Stimulated activated CD8-positive, alpha-beta memory T cell treated with anti-CD3 and anti-CD28 coated beads, Interleukin-15, amount 100 ng/mL, for 4 hours (primary cell): ENCODE measurements at places on chromosomes 2 and 18.

DNA sequence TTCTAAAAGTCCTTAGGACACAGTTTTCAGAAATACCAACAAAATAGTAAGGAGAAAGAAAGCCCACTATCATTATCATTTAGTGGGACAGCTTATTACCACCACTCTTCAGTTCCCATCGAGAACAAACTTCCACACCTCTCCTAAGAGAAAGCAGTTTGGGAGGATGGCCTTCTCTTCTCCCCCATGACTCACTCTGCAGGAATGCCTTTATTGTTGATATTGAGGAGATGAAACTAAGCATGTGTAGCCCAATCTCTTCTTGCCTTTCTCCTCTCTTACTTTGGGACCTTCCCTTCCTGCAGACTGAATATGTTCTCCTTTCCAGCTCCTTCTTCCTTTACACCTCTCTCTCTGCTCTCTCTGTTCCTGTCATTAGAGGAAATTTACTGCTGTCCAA is 30.0 kb upstream of the ERMN start:
- DNase-seq = no peak

DNA sequence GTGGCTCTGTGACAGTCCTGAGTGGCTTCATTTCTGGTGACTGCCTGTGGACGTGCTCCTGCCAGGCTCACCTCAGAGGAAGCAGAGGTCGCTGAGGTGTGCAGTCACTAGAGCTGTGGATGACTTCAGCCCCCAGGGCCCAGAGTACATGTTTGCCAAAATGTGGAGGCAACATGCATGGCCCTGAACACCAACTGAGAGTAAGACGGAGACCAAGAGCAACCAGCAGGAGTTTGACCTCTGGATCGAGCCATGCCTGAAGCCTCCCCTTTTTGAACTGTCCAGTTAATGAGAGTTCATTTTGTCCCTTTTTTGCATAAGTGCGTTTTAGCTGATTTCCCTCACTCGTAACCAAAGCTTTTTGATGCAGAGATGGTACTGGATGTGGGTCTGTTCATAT is 184.9 kb downstream of the RTP5 start:
- no peak for DNase-seq

DNA sequence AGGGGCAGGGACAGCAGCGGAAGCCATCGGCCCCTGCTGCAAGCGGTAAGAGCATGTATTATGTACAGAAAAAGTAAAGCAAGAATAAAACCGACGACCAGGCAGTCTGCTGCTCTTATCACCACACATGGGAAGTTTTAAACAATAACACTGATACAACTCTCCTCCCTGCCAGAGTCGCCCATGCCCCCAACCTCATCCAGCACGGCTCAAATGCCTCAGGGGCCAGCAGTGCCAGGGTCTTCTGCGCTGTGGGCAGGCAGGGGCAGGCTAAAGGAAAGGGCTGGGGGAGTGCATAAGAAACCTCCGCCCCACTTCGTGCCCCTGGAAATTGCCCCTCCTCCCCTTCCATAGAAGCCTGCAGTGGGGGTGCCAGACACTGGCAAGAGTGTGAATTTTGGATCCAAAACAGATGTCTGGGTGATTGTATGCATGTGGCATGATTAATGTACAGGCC is 10.1 kb downstream of the TEX51 start:
- DNase-seq = no peak

DNA sequence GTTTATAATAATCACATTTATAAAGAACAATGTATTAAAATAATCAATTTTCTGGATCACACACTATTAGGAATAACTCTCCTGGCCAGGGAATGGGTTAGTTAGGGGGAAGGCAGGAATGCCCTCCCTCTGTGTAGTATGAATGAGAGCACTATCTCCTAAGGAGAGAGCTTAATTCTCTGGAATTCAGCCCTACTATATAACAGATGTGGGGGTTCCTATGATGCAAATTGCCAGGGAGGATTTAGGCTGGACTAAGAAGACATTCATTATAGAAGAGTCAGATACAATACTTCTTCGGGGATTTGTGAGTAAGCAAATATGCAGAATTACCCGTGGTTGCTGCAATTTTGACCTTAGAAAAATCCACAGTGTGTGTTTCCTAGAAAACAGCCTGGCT is 250.1 kb upstream of the VRK2 start:
- DNase-seq = no peak

DNA sequence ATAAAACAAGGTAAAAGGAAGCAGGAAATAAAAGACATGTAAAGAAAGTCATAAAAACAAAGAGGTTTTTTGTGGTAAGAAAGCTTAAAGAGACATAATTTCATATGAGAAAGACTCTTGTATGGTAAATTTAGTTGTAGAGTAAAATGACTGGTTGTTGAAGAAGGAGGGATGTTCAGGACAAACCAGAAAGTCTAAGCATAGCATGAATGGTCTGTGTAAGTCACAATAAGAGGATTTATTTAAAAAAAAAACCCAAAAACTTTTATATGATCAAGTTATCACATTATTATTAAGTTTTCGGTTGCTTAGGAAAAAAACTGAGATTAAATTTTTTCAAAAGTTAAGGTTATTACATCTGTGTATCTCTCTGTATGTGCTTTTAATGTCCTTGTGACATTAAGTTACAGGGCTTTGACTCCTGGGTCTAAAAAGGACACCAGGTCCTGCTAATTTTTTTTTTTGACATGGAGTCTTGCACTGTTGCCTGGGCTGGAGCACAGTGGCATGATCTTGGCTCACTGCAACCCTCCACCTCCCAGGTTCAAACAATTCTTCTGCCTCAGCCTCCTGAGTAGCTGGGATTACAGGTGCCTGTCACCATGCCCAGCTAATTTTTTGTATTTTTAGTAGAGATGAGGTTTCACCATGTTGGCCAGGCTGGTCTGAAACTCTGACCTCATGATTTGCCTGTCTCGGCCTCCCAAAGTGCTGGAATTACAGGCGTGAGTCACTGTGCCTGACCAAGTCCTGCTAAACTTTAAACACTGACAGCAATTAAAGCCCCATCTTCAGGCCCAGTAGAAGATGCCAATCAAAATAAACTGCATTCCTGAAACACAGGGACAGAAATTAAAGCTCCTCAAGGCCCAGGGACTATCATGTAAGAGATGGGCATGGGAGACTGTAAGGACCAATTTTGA is 14.2 kb upstream of the OXER1 start:
- no peak for DNase-seq

DNA sequence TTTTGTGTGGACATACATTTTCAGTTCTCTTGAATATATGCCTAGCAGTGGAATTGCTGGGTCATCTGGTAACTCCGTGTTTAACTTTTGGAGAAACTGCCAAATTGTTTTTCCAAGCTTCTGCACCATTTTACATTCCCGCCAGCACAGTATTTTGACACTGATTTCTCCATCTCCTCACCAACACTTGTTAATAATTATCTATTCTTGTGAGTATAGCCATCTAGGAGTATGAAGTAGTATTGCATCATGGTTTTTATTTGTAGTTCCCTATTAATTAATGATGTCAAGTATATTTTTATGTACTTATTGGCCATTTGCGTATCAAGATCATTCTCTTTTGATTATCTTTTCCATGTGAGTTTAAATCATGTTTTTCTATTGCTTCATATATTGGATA is 17.9 kb upstream of the AOX1 start:
- DNase-seq = no peak

DNA sequence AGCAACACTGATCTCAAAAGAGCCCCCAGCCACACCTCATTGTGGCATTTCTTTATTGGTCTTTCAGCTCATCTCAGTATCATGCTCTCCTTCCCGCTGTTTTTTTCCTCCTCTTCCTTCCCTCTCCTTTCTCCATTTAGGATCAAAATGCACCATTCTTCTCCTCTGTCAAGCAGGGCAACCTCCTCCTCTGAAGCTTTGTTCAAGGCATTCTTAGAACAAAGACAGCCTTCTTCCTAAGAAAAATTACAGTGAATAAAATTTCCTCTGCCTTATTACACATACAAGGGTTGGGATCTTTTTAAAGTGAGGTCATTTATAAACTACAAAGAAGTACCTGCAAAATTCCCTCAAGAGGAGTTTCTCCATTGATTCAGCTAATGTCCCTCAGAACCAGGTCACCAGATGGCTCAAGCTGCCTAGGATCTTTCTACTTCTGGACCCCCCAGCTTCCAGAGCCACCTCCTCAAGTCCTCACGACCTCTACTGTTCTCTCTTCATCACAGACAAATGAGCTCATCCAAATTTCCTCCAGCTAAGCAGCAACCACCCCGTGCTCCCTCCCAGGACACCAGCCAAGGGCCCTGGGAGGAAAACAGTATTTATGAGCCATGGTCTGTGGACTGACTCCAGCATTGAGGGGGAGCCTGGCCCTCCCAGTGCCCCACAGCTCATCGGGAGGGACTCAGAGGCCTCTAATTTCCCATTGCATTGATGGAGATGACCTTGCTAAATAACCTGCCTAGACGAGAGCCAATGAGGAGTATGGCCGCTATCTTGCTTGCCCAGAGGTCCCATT is 18.0 kb downstream of the SFXN5 start:
- DNase-seq = no peak

GRCh38 chr18:54957996-54958395 is 1.3 kb downstream of the CCDC68 start:
- DNase-seq = no peak

DNA sequence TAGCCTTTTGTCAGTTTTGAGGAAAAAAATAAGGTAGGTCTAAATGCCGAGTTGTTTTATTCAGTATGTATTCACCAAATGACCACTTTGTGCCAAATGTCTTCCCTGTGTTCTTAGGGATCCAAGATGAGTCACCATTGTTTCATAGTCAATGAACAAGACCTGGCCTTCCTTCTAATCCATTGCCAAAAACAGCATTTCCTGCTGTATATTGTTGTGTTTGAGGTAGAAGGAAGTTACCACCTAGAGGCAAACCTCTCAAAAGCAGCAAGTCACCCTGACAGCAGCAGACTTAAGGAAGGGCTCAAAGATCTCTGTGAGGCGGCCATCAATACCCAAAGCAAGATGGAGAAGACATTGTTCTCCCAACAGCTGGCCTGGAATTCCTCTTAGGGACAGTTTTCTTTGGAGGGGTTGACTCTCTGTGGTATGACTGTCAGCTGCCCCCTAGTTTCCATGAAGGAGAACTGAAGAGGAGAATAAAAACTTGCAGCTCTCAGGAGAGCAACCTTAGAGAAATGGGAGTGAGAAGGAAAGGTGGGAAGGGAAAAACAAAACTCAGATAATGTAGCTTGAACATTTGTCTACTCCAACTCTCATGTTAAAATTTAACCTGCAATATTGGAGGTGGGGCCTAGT is 328.3 kb downstream of the LRATD1 start:
- no peak for DNase-seq

DNA sequence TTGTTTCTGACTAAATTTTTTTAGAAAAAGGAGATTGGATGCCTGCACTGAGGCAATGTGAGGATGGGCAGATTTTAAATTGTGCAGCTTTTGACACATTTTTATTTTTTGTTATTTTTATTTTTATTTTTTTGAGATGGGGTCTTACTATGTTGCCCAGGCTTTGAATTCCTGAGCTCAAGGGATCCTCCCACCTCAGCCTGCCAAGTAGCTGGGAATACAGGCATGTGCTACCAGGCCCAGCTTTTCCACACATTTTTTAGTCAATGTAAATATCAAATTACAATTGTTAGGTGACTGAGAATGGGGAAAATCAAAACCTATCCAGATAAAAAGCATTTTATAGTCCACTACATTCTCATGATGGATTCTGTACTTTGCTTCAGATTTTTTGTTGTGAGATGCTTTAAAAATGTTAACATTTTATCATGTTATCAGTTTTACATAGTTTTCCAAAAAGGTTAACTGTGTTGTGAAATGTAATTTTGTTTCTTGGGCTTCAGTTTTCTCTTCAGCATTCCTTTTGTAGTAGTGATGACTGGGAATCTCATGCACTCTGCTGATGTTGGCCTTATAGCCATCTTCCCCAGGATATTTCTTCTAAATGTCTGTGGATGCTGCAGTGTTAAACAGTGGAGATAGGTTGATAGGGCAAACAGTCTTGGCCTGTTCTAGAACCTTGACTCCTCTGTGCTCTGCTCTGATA is 41.4 kb downstream of the PKP4 start:
- no peak for DNase-seq

DNA sequence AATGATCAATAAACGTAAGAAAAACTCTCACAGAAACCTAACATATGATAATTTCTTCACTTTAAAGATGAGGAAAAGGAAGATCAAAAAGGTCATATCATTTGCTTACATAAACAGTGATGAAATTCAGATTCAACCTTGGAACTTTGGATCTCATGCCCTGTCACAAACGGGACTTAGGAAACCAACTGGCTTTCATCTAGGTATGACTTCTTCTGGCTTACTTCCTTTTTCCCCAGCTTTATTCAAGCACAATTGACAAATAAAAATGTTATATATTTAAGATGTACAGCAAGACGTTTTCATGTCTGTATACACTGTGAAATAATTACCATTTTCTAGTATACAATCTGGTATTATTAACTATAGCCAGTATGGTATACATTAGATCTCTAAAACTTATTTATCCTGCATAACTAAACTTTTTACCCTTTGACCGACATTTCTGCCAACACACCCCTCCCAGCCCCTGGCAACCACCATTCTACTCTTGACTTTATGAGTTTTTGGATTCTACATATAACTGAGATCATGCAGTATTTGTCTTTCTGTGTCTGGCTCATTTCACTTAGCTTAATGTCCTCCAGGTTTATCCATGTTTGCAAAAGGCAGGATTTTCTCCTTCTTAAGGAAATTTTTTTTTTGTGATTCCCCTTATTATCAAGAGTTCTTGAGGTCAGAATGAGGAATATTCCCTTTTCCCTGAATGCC is 46.0 kb upstream of the COBLL1 start:
- no peak for DNase-seq

- no peak for DNase-seq
These were observed 340.5 kb upstream of the SLC39A10 start for GRCh38 chr2:195316486-195316885.

DNA sequence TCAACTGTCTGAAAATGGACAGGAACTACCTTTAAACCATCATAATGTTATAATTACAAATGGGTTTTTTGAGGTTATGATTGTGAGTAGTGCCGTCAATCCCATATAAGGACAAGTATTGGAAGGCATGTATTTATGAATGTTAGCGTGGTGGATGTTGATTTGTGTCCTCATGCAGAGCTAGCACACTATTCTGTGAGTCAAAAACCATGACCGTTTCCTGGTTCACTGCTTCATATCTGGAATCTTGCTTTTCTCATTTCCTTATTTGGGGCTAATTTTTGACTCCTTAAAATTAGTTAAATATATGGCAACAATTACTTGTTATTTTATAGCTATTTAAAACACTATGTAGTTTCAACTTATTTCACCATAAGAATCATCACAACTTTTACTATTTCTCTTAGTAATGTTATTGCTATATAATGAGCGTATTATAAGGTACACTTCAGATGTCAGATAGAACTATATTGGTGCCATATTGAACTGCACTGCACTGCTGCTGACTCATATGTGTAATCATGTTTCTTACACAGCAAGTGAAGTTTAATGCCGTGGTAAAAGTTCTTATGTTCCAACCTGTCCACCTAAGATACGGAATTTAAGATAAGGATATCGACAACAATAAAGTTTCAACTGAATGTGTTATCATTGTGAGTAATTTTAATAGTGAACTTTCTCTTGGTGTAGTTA is 192.8 kb downstream of the PTGR3 start:
- DNase-seq = no peak

GRCh38 chr18:45025089-45025450 is 344.4 kb downstream of the SETBP1 start:
- no peak for DNase-seq
